Pulmonary artery endothelial cell (primary cell): ENCODE measurements at places on chromosomes 7 and 10. TPM values are rescaled to one million over a fixed set of nuclear protein-coding genes. Genes with fewer than 3 reads are reported as not detected.

Gene OAT
- total RNA-seq = 145 and 147 TPM in 2 replicates

Gene BTBD16
- total RNA-seq = not detected in 2 replicates

- DNase-seq = no peak
Observed at GRCh38 chr10:82738592-82738991, 863.6 kb downstream of the NRG3 start.

DNA sequence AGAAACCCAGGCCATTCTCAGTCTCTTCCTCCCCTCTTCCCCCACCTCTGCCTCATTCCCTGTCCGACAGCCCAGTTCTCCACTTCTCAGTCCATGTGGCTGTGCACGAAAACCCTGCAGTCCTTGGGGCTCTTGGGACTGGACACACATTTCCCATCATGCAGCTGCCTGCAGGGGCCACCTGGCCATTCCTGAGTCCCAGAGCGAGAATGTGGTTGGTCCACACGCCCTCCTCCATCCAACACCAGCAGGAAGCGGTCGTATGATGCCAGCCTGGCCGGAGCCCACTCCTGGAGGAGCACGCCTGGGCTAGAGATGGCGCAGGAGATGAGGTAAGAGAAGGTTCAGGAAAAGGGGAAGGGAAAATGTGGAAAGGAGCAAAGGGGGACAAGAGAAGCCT lies 222.5 kb downstream of the USP6NL start:
- no peak for DNase-seq

DNA sequence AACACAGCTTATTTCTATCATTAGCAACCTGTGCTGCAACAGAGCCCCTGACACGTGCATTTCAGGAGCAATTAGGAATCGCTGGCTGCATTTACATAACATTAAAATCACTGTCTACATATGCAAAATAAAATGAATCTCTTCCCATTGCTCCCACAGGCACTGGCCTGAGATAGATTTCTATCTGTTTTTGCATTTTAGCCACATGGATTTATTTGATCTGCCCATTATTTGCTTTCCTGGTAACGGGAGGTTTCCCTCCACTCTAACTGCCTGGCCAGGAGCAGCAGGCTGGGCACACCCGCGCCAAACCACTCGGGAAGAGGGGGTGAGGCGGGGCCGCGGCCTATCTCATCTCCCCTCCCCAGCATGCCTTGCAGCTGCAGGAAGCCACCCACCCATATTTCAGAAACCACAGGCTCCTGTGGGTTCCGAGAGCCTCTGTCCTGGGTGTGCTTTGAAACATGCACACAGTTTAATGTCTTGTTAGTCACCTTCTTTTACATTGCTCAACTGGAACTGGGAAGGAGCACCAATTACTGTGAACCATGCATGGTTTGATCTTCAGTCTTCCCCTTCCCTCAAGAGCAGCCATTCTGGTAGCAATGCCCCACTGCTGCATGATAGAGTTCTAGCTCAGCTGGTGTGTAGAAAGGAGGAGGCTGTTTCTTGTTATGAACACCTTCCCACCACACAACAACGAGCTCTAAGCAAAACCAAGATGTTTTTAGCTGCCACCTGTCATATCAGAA lies 37.7 kb upstream of the IKZF1 start:
- DNase-seq = no peak

GRCh38 chr10:48982584-48982983 lies 42.9 kb upstream of the LRRC18 start:
- no peak for DNase-seq

DNA sequence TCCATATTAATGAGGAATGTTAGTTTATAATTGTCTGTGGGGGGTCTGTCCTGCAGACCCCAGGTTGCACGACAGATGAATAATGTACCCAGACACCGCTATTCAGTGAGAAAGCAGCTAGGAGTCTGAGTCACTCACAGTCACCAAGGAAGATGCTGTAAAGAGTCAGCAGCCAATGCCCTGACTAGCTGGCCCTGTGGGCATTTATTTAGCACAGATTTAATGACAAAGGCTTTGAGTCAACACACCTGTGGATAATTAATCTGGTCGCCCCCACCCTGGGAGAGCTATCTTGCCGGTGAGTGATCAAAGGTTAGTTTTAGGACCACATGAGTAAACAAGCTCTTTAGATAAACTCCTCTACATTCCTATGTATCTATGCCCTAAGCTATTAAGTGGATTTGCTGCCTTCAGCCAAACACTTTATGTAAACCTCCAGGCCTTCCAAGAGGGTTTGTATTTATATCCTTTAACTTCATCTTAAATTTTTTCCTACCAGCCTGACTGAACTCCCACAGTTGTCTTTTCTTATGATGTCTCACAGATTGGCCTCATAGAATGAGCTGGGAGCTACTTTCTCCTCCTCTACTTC lies 180.0 kb upstream of the ADCY1 start:
- DNase-seq = no peak
